ENCODE measurements at places on chromosomes 2 and 18.

- DNase-seq, result no peak
Observed at GRCh38 chr2:65420712-65421431, 11.5 kb downstream of the SPRED2 start.

DNA sequence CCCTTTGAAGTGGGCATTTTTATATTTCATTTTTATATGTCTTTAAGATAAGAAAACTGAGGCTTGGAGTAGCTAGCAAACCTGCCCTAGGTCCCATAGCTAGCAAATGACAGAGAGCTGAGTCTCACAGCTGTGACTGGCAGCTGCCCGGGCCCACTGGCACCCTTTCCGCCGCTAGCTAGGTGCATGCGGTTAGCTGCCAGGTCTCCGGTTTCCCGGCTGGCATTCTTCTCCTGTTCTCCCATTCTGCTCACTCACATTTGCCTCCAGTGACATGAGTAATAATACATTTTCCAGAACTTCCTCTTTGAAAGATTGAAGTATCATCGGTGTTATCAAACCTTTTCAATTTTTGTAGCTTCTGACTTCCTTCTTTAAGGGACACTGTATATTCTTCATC, 38.7 kb downstream of the MTCL1 start:
- no peak for DNase-seq

- DNase-seq, result no peak
Observed at GRCh38 chr18:59691996-59692395, 5.2 kb downstream of the CCBE1 start.

GRCh38 chr2:240024766-240025165, 376 bp downstream of the NDUFA10 start:
- no peak for DNase-seq

DNA sequence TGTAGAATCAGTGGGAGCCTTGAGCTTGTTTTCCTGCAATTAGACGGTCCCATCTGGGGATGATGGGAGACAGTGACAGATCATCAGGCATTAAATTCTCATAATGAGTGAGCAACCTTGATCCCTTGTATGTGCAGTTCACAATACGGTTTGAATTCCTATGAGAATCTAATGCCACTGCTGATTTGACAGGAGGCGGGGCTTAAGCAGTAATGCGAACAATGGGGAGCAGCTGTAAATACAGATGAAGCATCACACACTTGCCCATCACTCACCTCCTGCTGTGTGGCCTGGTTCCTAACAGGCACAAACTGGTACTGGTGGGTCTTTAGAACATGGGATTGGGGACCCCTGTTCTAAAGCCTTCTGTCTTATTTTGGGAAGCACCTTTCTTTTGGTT, 17.9 kb upstream of the NYAP2 start:
- DNase-seq, result no peak

GRCh38 chr18:58100154-58100553, 56.1 kb downstream of the NEDD4L start:
- DNase-seq, result no peak

- no peak for DNase-seq
Observed at GRCh38 chr2:188609321-188610049, 317.8 kb downstream of the GULP1 start.

GRCh38 chr2:30465171-30465545, 18.1 kb downstream of the LCLAT1 start:
- DNase-seq, result no peak
